ENCODE measurements at places on chromosomes 4 and X. TPM values are rescaled to one million over a fixed set of nuclear protein-coding genes. Genes with fewer than 3 reads are reported as not detected.

Gene NDST3
- 6.5 TPM for total RNA-seq

- no peak for DNase-seq
Observed at GRCh38 chr4:168220893-168221292, 97.7 kb downstream of the DDX60 start.

GRCh38 chrX:46279214-46279924 is 265.9 kb downstream of the ZNF674 start:
- DNase-seq: peak; percentile 7

Gene DNASE1L1
- 27.7 TPM for total RNA-seq

DNA sequence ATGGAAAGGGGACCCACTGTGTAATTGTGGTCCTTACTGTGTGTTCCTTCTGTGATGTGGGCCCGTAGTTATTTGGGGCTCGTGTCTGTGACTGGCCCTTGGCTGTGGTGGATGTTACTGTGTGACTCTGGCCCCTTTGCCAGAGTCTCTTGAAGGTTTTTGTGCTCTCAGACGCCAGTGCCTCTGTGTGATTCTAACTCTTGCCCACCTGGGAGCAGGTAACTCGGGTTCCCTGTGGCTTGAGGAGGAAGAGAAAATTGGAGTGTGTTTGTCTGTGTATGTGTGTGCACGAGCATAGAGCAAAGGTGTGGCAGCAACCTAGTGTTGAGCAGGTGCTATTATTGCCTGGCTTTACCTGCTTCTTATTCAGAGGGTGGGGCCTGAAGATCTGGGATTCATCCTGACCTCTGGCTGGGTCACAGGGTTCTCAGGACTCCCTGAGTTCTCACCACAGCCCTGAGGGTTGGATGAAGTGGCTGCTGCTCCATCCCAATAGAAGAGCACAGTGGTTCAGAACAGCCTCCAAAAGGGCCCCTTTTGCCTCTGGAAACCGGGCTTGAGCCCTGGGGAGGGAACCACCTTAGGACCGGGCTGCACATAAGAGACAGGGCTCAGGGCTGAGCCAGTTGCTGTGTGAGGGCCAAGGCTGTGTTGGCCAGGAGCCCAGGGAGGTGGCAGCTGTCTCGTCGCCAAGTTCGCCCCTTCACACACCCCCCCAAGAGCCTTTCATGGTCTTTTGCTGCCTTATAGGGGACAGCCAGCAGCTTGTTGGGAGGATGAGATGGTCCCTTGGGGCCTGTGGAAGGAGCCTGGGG is 1.3 kb downstream of the RBM10 start:
- DNase-seq: no peak

Gene C4orf36
- not detected for total RNA-seq

DNA sequence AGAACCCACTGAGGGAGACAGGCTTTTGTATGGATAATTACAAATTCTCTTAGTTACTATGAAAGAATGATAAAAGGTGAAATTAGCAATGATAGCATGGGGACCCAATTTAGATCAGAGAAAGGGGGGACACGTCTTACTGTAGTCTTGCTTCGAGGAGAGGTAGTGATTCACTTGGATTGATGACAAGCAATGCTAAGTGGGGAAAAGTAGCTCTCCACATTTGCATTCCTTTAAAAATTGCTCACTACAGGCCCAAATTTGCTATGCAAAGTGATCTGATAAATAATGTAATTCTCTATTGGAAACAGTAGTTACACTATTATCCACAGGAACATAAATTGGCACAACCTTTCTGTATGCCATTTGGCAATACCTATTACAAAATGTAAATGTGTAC is 42.5 kb upstream of the MAP3K15 start:
- no peak for DNase-seq

DNA sequence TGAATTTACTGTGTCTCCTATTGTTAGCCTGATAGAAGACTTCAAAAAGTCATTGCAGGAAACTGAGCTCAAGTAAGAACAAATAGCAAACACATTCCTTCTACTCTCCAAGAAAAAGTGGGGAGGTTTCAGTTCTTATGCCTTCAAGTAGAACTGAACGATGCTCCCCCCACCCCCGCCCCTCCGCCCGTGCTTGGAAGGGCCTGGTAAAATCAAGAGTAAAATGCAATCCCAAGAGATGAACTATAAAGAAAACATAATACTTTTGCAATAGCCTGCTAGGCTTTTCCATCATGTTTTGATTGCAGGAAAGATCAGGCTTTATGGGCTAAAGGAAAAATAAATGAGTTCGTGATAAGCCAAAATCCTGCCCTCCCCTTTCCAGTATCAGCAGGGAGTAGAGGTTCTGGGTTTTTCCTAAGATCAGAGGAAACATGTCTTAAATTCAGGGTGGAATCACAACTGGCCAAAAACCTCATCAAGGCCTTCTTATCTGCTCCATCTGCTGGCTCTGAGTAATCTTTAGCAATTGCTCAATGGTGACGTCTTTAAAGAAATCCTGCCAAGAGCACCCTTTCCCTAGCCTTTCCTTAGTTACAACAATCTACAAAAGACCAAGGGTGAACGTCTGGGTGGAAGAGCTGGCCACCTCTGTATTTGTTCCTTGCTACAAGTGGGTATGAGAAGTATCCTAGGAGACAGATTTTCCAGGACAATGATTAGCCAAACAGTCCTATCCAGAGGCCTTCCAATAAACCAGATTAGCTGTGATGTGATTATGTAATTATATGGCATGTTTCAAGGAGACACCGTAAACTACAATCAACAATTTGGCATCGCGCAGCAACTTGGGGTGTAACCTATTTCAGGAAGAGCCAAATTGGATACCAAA is 66.3 kb upstream of the FAM9C start:
- DNase-seq: peak; percentile 93

GRCh38 chrX:148741441-148741840 is 241.0 kb downstream of the AFF2 start:
- no peak for DNase-seq

GRCh38 chr4:7939377-7940108 is at the start of gene AFAP1:
Gene AFAP1 (minus strand): TSS chr4:7939861. CDS start chr4:7872078, 67,783 bp downstream.
- peak; percentile 94 for DNase-seq

Gene NALF2
- total RNA-seq: 0.24 TPM

Gene EXOSC9
- total RNA-seq: 14.2 TPM

Gene PLCXD1
- 1.4 TPM for total RNA-seq

DNA sequence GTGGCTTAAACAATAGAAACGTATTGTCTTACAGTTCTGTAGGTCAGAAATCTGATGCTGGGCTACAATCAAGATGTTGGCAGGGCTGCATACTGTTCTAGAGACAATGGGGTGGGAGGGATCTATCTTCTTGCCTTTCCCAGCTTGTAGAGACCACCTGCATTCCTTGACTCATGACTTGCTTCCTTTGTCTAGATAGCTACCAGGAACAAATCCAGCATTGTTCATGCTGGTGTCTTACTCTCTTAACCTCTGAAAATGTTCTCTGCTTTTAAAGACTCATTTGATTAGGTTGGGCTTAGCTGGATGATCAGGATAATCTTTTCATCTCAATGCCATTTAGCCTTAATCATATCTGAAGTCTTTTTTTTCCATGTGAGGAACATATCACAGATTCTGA is 169.0 kb downstream of the ZNF330 start:
- DNase-seq: no peak

- no peak for DNase-seq
Observed at GRCh38 chr4:150318971-150319370, 240.7 kb downstream of the DCLK2 start.

- DNase-seq: no peak
Observed at GRCh38 chrX:135200297-135200696, 29.1 kb upstream of the CT55 start.

GRCh38 chr4:79864500-79865200 is 208.4 kb downstream of the ANTXR2 start:
- DNase-seq: no peak

DNA sequence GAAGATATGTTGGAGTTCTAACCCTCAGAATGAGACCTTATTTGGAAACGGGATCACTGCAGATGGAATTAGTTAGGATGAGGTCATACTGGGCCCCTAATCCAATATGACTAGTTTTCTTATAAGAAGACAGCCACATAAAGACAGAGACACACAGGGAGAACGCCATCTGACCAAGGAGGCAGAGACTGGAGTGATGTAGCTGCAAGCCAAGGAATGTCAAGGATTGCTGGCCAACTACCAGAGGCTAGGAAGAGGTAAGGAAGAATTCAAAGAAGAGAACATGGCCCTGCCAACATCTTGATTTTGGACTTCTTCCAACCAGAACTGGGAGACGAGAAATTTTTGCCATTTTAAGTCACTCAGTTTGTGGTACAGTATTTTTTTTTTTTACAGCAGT is 152.8 kb upstream of the DIPK2B start:
- no peak for DNase-seq

- DNase-seq: no peak
Observed at GRCh38 chr4:78024085-78024484, 33.0 kb upstream of the FRAS1 start.

DNA sequence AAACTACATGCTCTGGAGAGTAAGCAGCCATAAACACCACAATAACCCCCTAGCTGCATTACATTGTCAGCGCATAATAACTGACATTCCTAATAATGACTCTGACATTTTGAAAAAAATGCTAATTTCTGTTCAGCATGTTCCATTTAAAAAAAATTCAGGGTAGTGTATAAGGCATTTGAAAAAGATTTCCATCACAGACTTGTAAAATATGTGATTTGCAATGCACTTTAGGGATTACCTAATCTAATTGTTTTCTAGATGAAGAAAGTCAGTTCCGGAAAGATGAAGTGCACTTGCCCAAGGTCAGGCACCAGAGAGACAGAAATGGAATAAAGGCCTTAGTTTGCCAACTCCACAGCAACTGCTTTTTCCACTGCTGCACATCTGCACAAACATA is 55.3 kb downstream of the FANCB start:
- DNase-seq: no peak

DNA sequence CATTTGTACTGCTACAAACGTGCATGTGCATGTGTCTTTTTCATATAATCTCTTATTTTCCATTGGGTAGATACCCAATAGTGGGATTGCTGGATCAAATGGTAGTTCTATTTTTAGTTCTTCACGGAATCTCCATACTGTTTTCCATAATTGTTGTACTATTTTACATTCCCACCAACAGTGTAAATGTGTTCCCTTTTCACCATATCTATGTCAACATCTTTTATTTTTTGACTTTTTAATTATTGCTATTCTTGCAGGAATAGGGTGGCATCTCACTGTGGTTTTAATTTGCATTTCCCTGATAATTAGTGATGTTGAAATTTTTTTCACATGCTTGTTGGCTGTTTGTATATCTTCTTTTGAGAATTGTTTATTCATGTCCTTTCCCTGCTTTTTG is 59.3 kb upstream of the PACRGL start:
- no peak for DNase-seq

Gene HTN1
- 4.1 TPM for total RNA-seq

GRCh38 chr4:101475246-101475645 is 127.9 kb upstream of the PPP3CA start:
- no peak for DNase-seq

GRCh38 chr4:20418861-20419451 is 167.3 kb downstream of the SLIT2 start:
- DNase-seq: peak; percentile 62

All from umbilical cord (tissue), 2 donors.